ENCODE measurements at places on chromosomes 3 and 15.

GRCh38 chr3:120496278-120497002, 45.6 kb upstream of the FSTL1 start:
- no peak for DNase-seq

- no peak for DNase-seq
These were observed 46.5 kb upstream of the ARPP19 start for GRCh38 chr15:52615302-52615701.

DNA sequence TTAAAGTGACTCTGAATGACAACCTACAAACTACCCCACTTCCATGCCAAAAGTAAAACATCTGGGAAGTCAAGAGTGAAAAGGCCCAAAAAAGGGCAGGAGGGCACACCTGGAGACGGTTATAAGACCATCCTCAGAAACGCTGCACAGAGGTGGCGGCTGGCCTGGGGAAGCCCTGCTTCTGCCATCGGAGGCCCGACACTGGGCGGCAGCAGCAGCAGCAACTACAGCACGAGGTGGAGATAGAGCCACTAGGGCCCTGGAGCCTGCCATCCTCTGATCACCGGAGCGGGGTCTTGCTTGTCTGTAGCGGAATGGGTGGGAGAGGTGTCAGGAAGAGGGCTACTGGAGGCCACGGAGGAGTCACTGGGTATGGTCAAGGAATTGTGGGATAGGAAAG, 283.3 kb downstream of the ADAMTS17 start:
- DNase-seq = no peak

- DNase-seq = no peak
These were observed 57.0 kb upstream of the GPR149 start for GRCh38 chr3:154486949-154487348.

DNA sequence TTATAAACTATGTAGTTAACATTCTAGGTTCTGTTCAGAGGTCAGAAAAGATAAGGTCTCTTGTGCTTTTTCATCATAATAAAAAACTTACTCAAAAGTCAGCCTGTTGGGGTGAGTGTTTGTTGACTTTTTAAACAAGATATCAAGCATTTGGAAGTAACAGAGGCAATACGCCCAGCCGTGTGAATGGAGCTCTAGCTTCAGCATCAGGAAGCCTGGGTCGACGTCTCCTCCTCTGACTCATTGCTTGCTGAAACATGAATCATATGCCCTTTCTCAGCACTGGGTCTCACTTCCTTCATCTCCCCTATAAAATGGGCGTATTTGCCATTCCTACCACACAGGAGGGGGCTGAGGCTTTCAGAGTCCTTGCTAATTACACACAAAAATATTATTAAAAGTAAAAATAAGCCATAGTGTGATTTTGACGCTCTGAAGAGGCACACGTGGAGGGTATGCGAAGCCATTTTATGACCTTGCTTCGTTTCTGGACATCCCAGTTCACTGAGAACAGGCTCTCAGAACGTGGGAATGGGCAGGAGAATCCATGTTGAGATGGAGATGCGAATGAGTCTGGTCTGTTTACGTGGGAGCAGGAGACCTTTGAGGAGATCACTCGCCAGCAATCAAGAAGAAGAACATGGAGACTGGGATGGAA, 220.8 kb upstream of the TPRG1 start:
- peak; percentile 30 for DNase-seq

DNA sequence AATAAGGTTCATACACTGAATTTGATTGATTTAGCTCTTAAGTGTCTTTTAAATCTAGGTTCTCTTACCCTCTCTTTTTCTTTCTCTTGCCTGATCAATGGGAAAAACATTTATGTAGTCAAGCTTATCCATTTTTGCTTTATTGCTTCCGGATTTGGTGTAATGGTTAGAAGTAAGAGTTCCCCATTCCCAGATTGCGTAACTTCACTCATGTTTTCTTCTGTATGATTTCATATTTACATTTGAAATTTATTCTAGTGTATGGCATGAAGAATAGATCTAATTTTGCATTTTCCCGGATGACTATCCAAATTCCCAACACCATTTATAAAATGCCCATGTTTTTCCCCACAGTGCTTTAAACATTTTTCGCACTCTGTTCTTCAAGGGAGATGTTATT, 27.9 kb upstream of the SV2B start:
- no peak for DNase-seq
